Hair follicular keratinocyte (primary cell): ENCODE measurements at places on chromosomes 1 and 21. TPM values are rescaled to one million over a fixed set of nuclear protein-coding genes. Genes with fewer than 3 reads are reported as not detected.

CD53 gene
- not detected in 2 replicates for total RNA-seq

KRTAP21-2 gene
- total RNA-seq, result not detected in 2 replicates

RCAN1 gene
- 25.8 and 28.0 TPM in 2 replicates for total RNA-seq

FAM177B gene
- total RNA-seq, result not detected in 2 replicates

DYRK3 gene
- total RNA-seq, result 27.1 and 27.3 TPM in 2 replicates

ANKRD45 gene
- total RNA-seq, result not detected in 2 replicates

CSF3R gene
- not detected in 2 replicates for total RNA-seq

FCGR1A gene
- not detected in 2 replicates for total RNA-seq

TAF12 gene
- total RNA-seq, result 25.2 and 26.8 TPM in 2 replicates

BLZF1 gene
- 25.6 and 28.1 TPM in 2 replicates for total RNA-seq

FABP3 gene
- 3.2 TPM in 1 of 2 replicates, not detected in the other for total RNA-seq

SYTL1 gene
- total RNA-seq, result 28.9 and 71.5 TPM in 2 replicates

SLC6A9 gene
- 9.1 and 12.0 TPM in 2 replicates for total RNA-seq

HIVEP3 gene
- total RNA-seq, result 0.95 and 1.7 TPM in 2 replicates

FMO1 gene
- not detected in 2 replicates for total RNA-seq

PLA2G2C gene
- not detected in 2 replicates for total RNA-seq

AGTRAP gene
- total RNA-seq, result 151 and 193 TPM in 2 replicates

KCNE1 gene
- 0.38 TPM in 1 of 2 replicates, not detected in the other for total RNA-seq

PDE4B gene
- 0.42 and 0.62 TPM in 2 replicates for total RNA-seq

DNAH14 gene
- 20.0 and 21.3 TPM in 2 replicates for total RNA-seq
